Naive B cell (primary cell): ENCODE measurements at places on chromosomes 11 and 22.

GRCh38 chr22:37345863-37346504 lies 63.7 kb downstream of the CYTH4 start:
- DNase-seq, result no peak

DNA sequence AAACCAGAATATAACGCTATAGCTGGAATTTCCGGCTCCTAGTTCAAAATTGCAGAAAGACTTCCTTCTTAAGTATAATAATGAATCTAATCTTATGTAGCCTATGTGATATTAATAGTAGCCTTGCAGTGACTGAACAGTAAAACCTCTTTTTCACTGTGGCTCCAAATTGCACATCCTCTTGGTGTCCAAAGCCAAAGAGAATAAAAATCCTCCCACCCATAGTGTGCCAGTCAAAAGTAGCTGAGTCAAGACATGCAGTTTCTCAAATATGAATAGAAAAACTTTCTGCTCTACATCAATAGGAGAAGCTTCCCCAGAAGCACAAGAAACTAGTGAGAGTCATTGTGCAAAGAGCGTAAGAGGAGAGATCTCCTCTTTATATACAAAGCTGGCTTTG lies 76.0 kb upstream of the PICALM start:
- DNase-seq, result no peak

DNA sequence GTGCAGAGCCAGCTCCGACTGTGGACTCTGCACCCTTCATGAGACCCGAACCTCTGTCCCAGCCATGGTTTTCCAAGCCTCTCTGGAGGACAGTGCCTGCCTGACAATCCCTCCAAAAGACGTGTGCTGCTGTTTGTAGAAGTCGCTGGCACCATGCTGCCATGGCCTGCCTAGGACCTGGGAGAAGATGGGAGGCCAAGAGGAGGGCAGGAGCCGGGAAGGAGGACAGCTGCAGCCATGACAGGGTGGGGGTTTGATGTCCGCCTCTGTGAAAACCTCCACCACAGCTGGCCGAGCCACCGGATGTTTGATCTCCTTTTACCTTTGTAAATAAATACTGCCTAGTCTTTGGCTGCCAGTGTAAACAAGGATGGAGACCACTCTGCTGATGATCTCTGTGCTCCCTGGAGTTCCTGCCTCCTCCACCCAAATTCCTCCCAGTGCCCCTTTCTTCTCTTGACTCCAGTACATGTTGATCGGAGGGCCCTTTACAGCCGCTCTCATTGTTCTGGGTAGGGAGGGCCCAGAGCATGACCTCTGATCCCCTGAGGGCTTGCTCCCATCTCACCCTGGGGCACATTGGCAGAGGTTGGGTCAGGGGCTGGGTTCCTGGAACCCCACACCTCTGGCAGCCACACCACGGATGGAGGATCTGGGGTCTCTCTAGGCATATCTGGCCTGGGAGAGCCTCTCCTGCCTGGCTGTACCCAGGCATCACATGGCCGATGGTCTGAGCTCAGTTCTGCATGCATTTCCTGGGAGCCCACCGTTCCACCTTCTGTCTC lies 66.9 kb downstream of the BCR start:
- no peak for DNase-seq

- no peak for DNase-seq
These were observed 50.3 kb downstream of the TEAD1 start for GRCh38 chr11:12724301-12725054.

GRCh38 chr11:68936676-68937620 lies 33.3 kb downstream of the IGHMBP2 start:
- DNase-seq, result no peak

GRCh38 chr11:96052921-96053651 lies 129.2 kb upstream of the MTMR2 start:
- no peak for DNase-seq

DNA sequence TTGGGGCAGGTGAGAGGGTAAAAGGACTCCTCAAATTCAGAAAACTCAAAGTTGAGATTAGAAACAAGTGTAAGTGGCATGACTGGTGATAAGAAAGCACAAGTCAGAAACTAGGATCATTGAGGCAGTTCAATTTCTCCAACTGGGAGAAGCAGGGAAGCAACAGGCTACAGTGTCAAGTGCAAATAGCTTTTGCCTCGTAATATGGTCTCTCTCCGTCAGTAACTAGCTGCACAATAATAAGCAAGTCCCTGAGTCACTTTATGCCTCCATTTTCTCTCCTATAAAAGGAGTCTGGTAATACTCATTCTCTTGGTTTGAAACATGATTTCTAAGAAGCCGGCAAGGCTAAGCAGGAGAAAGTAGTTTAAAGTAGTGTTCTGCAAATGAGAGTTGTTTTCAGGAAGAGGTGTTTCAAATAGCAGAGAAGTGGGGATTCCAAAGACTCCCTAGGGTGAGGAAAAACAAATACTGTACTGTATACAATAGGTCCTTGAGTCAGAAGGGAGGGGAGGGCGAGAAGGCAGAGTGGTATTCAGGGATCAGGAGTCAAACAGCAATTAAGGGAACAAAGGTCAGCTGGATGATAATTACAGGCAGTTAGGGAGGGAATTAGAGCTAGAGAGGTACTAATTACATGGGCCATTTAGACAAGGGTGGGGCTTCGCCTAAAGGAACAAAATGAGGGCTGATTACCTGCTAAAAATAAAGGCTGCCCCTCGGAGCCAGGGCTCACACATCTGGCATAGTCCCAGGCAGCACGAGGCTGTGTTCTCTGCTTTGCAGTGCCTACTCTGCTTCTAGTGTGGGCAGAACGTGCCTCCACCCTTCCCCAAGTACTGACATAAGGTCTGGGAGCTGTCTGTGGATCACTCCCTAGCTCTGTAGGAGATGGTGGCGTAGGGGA lies 96.0 kb upstream of the BDNF start:
- DNase-seq, result no peak

- no peak for DNase-seq
These were observed 300.7 kb upstream of the PDGFD start for GRCh38 chr11:104464691-104465090.

GRCh38 chr11:17418444-17419081 lies 30.1 kb upstream of the KCNJ11 start:
- DNase-seq, result no peak

- no peak for DNase-seq
These were observed 192.6 kb upstream of the NARS2 start for GRCh38 chr11:78767027-78767932.

- no peak for DNase-seq
These were observed 4.1 kb downstream of the EED start for GRCh38 chr11:86248609-86249008.

GRCh38 chr11:85806876-85807275 lies 4.1 kb downstream of the SYTL2 start:
- DNase-seq, result no peak

GRCh38 chr22:49267996-49268395 lies 559.7 kb downstream of the BRD1 start:
- no peak for DNase-seq

DNA sequence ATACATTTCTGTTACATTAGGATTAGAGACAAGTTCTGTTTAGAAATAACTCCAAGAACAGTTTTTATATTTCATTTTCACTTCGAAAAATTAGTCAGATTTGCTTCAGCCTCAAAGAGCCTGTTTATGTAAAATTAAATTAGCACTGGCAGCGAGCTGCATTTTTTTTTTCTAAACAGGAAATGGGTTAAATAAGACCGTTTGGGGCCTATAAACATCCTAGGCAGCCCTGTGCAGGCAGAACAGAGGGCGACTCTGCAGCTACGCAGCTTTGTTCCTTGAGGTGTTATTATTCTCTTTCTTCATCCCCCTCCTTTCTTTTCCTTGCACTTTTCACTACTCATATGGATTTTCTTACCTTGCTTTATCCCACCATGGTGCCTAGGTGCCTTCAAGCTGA lies 48.7 kb downstream of the CWC15 start:
- no peak for DNase-seq

DNA sequence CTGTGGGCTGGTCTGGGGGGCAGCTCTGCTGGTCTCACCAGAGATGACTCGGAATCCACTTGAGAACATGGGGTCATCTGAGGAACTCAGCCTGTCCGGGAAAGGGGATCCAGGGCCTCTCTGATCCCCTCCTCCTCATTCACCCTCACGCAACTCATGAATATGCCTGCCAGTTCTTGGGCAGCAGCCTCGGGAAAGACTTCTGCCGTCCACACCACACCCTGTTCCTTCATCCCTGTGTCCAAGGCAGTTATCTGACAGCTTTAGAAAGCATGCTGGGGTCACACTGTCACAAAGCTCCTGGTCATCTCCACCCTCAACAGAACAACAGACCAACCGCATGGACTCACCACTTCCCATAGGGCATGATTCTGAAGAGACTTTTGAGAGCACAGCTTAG lies 88.3 kb downstream of the AMOTL1 start:
- no peak for DNase-seq

GRCh38 chr22:38453996-38454352 lies 1.0 kb downstream of the KCNJ4 start:
- DNase-seq, result no peak
